ENCODE measurements at places on chromosomes 2 and 18. TPM values are rescaled to one million over a fixed set of nuclear protein-coding genes. Genes with fewer than 3 reads are reported as not detected.
A peak's percentile ranks its signal among the peaks of the same experiment; 100 is the strongest.

The C2orf66 gene
- 0.23 TPM for polyA plus RNA-seq

DNA sequence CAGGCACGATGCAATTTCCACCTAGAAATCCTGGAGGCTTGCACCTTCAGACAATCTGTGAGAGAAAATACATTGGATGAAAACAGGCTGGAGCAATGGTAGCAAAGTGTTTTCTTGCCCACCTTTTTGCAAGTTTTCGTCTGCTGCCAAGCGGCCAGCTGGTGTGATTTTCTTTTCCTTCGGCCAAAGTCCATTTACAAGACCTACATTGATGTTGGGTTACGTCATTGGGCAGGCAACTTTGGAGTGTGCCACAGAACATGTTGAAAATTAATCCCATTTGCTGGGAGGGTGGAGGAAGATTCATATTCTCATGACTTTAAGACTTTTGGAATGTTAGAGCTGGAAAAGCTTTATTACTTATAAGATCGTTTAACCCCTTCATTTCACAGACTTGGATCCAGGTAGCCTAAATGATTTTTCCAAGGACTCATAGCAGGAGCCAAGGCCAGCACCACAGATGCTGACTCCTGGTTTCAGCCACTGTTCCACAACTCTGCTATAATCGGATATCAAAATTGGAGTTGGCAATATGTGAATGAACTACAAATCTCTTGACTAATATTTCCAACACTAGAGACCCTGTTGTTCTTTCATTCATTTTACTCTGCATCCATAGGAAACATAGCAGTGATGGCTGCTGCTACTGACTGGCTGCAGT, 352.1 kb downstream of the RND3 start:
- DNase-seq: no peak

- DNase-seq: no peak
These were observed 65.7 kb downstream of the CELF4 start for GRCh38 chr18:37499913-37500312.

The NTSR2 gene
- not detected for polyA plus RNA-seq

DNA sequence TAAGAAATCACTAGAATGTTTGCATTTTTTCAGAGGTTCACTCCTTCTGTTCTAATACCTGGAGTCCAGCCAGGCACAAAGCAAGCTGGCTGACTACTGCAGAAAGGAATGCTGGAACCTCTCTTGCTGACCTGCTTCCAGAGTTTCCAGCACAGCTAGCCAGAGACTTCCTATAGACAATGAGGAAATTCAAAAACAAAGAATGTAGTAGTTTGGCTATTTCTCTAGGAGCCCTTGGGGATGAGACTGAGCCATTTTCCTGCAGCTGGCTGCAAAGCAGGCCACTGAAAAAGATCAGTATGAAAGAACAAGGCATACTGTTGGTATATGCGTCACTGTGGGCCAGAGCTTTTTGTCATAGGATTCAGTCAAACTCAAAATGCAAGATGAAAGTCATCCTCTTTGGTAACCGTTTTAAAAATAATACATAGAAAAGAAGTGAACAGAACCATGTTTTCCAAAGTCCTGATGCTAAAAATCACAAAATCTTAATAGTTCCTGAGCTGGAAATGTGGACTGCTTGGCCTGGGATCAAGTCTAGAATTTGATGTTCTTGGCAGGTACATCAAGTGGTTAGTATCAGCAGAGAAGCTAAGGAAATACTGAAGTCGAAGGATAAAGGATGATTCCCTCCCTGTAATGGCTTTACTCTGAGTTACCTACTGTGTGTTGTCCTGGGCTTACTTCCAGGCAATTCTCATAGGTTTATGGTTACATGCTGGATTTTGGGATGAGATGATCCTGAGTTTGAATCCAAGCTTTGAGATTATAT, 9.0 kb upstream of the DSEL start:
- peak; percentile 88 for DNase-seq

The KIAA2012 gene
- polyA plus RNA-seq: 0.13 TPM

The ZBTB7C gene
- polyA plus RNA-seq: not detected

The HAAO gene
- polyA plus RNA-seq: 0.54 TPM

The XIRP2 gene
- polyA plus RNA-seq: not detected
